ENCODE measurements at places on chromosomes 16 and 17.
A peak's percentile ranks its signal among the peaks of the same experiment; 100 is the strongest.

- no peak for DNase-seq
These were observed 49.6 kb downstream of the RTN4RL1 start for GRCh38 chr17:1975573-1975972.

DNA sequence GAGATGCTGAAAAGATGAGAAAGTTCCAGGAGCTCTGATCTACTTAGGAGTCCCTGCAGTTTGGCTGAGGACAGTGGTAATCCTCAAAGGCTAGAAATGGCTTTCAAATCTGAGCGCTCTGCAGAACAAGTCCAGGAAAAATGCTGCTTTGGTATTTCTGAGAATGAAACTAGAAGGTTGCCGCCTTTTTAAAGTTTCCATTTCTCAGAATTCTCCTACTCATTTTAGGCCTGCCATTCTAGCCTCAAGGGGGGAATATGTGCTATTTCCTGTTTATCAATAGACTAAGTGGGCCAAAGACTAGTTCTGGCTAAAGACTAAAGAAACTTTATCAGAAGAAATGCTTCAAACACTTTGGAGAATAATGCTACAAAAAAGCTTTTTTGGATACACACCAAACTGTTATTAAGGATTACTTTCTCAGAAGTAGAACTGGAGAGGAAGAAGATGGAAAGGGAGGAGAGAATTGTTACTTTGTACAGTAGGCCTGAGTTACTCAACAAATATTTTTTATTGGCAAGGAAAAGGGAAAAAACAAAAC lies at the start of gene SLFN12L:
SLFN12L (minus strand) TSS at position 78 of the 541 bp plus-strand sequence. CDS start 15,314 bp downstream, outside the sequence.
- peak; percentile 41 for DNase-seq

DNA sequence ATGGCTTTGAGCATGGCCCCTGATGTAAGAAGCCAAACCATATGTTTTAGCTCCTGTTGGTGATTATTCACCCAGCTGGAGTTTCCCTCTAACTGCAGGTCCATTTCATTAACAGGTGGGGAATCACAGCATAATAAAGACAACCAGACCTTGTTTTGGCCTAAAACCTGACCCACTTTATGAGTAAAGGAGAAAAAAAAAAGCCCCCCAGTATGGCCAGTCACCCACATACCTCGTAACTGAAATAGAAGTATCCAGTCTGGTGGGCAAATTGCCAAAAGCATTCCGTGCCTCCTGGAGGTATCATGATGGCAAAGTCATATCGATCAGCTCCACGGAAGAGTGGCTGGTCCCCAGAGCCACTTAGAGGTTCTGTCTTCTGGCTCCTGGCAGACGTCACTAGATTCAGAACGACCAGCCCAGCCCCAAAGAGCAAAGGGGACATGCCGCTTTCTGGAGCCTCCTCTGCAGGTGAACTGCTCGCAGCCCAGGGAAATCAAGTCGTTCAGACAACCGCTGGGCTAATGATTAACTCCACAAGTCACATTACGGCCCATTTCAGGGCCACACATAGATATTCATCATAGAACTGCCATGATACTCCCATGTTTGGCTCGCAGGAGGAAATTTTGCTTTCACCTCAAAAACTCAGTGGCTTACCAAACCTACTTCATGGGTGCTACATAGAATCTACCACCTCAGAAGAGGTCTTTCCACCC lies at the start of gene TMED6:
TMED6 (minus strand) TSS at position 478 of the 719 bp plus-strand sequence; CDS start at position 445, 33 bp downstream.
- peak; percentile 48 for DNase-seq

DNA sequence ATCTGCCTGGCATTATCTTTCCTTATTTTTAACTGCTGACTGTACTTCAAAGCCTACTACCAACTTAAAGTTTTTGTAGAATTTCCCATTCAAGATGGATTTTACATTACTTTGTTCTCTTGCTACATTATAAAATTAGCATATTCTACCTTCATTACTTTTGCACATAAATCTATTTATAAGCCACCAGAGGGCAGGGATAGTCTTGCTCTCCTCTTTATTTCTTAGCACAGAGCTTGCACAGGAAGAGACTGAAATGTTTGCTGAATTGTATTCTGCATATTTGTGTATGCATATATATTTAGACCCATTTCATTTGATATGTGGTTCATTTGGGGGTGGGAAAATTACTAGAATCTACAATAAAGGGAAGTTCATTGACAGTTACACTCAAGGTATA lies 108.0 kb downstream of the SKAP1 start:
- DNase-seq, result no peak

GRCh38 chr17:68603656-68604055 lies 2.5 kb upstream of the FAM20A start:
- no peak for DNase-seq

DNA sequence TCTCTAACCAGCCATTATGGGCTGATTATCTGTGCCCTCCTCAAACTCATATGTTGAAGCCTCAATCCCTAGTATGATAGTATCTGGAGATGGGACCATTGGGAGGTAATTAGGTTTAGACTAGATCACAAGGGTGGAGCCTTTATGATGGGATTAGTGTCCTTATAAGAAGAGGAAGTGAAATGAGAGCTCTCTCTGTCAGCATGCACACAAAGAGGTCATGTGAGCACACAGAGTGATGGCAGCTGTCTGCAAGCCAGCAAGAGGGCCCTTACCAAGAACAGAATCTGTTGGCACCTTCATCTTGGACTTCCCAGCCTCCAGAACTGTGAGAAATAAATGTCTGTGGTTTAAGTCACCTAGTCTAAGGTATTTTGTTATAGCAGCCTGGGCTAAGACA lies 101.9 kb downstream of the PCTP start:
- peak; percentile 16 for DNase-seq

Data from WERI-Rb-1 (cell line).